Activated CD4-positive, alpha-beta T cell treated with anti-CD3 and anti-CD28 coated beads for 36 hours (primary cell): ENCODE measurements at places on chromosomes 11 and 22. TPM values are rescaled to one million over a fixed set of nuclear protein-coding genes. Genes with fewer than 3 reads are reported as not detected.
A peak's percentile ranks its signal among the peaks of the same experiment; 100 is the strongest.

- no peak overlapping the region for H3K27ac ChIP-seq
- peaks cover 55% of the 10 kb centered on the region for H3K4me1 ChIP-seq
- peaks cover 13% of the 10 kb centered on the region for H3K36me3 ChIP-seq
- no peak overlapping the region for H3K4me3 ChIP-seq
- H3K27me3 ChIP-seq: no peaks in the 10 kb centered on the region
These were observed 82.3 kb downstream of the PTPRJ start for GRCh38 chr11:48062649-48063048.

GRCh38 chr11:41175304-41175972, 284.0 kb downstream of the LRRC4C start:
- no peaks in the 10 kb centered on the region for H3K4me1 ChIP-seq
- H3K27ac ChIP-seq: no peak overlapping the region
- no peaks in the 10 kb centered on the region for H3K36me3 ChIP-seq
- H3K4me3 ChIP-seq: no peak overlapping the region
- no peak for DNase-seq

- DNase-seq: no peak
- H3K4me1 ChIP-seq: no peaks in the 10 kb centered on the region
- H3K4me3 ChIP-seq: no peak overlapping the region
- no peak overlapping the region for H3K27ac ChIP-seq
These were observed 542.5 kb upstream of the LARGE1 start for GRCh38 chr22:34462795-34463194.

- H3K4me3 ChIP-seq: peak overlapping the region; percentile 78
- peaks cover 5% of the 10 kb centered on the region for H3K36me3 ChIP-seq
- no peaks in the 10 kb centered on the region for H3K27me3 ChIP-seq
- H3K4me1 ChIP-seq: peaks cover 36% of the 10 kb centered on the region
These were observed 483 bp upstream of the HYLS1 start for GRCh38 chr11:125886997-125887372.

DNA sequence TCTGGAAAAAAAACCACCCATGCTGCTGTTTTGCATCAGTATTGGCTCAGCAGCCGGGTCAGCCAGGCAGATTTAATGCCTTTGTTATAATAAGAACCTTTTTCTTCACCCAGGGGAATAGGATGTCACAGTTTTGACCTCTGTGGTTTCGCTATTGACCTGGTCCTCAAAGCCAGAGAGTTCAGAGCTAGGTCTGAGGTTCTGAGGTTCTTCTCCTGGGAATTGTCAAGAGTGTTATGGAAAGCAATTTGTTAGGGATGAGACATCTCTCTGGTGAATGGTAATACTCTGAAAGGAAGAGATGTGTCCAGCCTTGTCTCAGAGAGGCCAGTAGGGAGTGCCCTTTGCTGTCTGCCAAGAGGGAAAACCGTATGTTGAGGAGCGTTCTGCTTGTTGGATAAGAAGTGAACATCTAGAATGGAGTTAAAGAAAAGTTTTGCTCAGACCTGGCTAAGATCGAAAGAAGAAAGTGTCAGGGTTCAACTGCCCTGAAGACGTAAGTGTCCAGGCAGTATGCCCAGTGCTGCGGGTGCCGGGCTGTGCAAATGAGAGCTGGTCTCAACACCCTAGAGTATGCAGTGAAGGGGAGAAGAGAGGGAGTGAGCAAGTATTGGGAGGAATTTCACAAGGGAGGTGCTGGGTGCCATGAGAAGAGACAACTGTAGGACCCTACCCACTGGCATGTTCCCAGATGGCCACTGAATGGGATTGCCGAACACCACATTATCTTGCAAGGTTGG, 150.9 kb upstream of the TTC12 start:
- H3K36me3 ChIP-seq: no peaks in the 10 kb centered on the region
- no peak overlapping the region for H3K4me3 ChIP-seq
- no peak overlapping the region for H3K27ac ChIP-seq
- DNase-seq: no peak
- no peaks in the 10 kb centered on the region for H3K4me1 ChIP-seq

DNA sequence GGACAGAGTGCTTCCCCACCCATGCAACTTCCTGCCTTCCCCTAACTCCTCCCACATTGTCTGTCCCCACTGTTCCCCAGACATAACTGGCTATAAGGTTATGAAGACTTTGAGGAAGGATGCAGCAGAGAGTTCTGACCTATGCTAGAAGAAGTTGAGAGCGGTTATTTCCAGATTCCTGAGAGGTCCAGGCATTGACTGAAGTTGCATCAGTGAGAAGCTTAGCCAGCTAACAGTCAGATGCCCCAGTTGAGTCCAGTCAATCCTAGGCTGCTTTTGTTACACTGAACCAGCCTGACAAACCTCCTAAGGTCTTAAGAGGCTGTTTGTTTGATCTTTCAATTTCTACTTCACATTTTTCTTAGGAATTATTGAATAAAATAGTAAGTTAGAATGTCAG, 937.9 kb upstream of the CCDC90B start:
- no peak overlapping the region for H3K27ac ChIP-seq
- no peaks in the 10 kb centered on the region for H3K36me3 ChIP-seq
- no peak overlapping the region for H3K4me3 ChIP-seq
- DNase-seq: no peak

GRCh38 chr22:20436768-20437612, 635 bp downstream of the SCARF2 start:
- peaks cover 2% of the 10 kb centered on the region for H3K36me3 ChIP-seq
- peaks cover 41% of the 10 kb centered on the region for H3K27me3 ChIP-seq
- peak overlapping the region; percentile 55 for H3K4me3 ChIP-seq
- peaks cover 13% of the 10 kb centered on the region for H3K4me1 ChIP-seq
- no peak overlapping the region for H3K27ac ChIP-seq
- peak; percentile 38 for DNase-seq

DNA sequence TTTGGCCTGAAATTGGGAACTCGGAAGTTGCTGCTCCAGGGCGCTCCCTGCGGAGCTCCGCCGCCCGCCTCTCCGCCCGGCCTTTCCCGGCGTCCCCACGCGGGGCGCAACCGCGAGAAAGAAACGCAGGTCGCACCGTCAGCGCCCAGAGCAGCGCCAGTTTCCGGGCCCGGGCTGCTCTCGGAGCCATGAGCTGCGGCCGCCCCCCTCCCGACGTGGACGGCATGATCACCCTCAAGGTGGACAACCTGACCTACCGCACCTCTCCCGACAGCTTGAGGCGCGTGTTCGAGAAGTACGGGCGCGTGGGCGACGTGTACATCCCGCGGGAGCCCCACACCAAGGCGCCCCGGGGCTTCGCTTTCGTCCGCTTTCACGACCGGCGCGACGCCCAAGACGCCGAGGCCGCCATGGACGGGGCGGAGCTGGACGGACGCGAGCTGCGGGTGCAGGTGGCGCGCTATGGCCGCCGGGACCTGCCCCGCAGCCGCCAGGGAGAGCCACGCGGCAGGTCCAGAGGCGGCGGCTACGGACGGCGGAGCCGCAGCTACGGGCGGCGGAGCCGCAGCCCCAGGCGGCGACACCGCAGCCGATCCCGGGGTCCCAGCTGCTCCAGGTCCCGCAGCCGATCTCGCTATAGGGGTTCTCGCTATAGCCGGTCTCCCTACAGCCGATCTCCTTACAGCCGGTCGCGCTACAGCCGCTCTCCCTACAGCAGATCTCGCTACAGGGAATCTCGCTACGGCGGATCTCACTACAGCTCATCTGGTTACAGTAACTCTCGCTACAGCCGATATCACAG, 521 bp downstream of the SRSF8 start:
- H3K36me3 ChIP-seq: peaks cover 14% of the 10 kb centered on the region
- H3K4me3 ChIP-seq: peak overlapping the region; percentile 97
- peak overlapping the region; percentile 92 for H3K27ac ChIP-seq
- peaks cover 2% of the 10 kb centered on the region for H3K27me3 ChIP-seq

DNA sequence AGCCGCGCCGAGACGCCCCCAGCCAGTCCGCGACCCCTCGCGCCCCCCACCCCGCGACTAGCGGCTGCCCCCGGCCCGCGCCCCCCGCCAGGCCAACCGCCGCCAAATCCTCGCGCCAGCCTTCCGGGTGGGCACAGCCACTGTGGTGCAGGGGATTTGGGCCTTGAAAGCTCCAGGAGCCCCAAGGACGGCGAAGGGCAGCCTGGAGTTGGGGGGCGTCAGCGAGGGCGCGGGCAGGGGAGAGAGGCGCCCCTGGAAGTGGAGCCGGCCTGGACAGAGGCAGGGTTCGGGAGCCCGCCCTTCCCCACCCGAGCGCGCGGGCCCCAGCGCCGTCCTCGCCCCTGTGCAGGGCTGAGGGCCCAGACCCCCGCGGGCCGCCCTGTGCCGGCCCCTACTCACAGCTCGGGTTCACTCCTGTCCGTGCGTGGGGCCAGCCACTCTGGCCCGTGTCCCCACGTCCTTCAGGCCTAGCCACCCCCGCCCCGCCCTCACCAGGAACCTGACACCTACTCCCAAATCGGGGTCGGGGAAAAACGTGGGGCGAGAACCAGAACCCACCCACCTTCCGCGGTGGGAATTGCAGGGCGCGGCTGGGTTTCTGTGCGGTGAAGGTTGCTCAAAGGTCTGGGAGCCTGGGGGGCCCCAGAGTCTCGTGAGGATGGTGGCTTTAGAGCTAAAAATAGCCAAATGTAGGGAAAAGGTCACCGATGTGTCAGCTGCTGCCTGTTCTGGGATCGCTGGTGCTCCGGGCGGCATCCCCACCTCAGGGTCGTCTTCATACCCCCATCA, at the start of gene CPT1B:
Gene CPT1B (minus strand): TSS at position 441 of the 789 bp plus-strand sequence. CDS start 512 bp downstream, outside the sequence.
- H3K4me1 ChIP-seq: peaks cover 18% of the 10 kb centered on the region
- no peaks in the 10 kb centered on the region for H3K27me3 ChIP-seq
- DNase-seq: no peak
- no peak within 1 kb of the TSS for H3K4me3 ChIP-seq

DNA sequence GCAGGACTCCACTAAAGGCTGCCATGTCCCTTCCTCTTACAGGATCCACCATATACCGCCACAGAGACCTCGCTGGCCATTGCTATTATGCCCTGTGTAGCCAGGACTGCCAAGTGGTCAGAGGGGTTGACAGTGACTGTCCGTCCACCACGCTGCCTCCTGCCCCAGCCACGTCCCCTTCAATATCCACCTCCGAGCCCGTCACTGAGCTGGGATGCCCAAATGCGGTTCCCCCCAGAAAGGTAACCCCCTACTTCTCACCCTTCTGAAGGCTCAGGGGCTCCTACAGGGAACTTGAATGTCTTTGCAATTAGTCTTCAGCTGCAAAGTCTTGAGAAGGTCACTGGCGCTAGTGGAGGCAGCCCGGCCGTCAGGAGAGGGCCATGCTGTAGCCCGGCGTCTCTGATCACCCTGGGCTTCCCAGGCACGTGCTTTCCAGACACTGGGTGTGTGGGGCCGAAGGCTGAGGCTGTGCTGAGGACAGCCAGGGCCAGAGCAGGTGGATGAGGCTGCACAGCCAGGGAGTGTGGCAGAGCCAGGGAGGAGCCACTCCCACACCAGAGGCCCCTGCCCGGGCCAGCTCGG, 30.0 kb upstream of the MUC5B start:
- no peaks in the 10 kb centered on the region for H3K27me3 ChIP-seq
- no peak overlapping the region for H3K4me3 ChIP-seq
- H3K4me1 ChIP-seq: no peaks in the 10 kb centered on the region
- no peaks in the 10 kb centered on the region for H3K36me3 ChIP-seq

- H3K27ac ChIP-seq: no peak overlapping the region
- no peaks in the 10 kb centered on the region for H3K4me1 ChIP-seq
- no peaks in the 10 kb centered on the region for H3K27me3 ChIP-seq
- H3K4me3 ChIP-seq: no peak overlapping the region
- no peaks in the 10 kb centered on the region for H3K36me3 ChIP-seq
- no peak for DNase-seq
These were observed 154.3 kb downstream of the NXPE2 start for GRCh38 chr11:114832532-114833125.

GRCh38 chr11:117887431-117888138, 11.1 kb upstream of the FXYD6 start:
- no peaks in the 10 kb centered on the region for H3K27me3 ChIP-seq
- H3K4me3 ChIP-seq: no peak overlapping the region
- no peaks in the 10 kb centered on the region for H3K36me3 ChIP-seq

DNA sequence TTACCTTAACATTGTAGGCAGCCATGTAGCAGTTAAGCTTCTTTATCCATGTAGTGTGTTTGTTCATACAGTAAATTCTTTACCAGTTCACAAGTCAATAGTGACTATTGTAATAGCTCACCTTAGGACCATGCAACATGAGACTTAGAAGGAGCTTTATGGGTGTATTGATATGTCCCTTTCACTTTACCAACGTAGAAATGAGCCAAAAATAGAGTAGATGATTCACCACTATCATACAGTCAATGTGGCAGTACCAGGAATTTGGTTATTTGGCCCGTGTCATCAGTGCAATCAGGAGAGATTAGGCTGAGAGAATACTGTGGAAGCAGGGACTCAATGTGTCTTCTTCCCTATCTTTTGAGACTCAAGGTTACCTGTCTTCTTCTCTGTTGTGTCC, 4.7 kb downstream of the ZDHHC13 start:
- H3K36me3 ChIP-seq: peaks cover 46% of the 10 kb centered on the region
- H3K27me3 ChIP-seq: no peaks in the 10 kb centered on the region
- peak overlapping the region; percentile 55 for H3K27ac ChIP-seq
- peaks cover 55% of the 10 kb centered on the region for H3K4me1 ChIP-seq
- DNase-seq: no peak
- no peak overlapping the region for H3K4me3 ChIP-seq

DNA sequence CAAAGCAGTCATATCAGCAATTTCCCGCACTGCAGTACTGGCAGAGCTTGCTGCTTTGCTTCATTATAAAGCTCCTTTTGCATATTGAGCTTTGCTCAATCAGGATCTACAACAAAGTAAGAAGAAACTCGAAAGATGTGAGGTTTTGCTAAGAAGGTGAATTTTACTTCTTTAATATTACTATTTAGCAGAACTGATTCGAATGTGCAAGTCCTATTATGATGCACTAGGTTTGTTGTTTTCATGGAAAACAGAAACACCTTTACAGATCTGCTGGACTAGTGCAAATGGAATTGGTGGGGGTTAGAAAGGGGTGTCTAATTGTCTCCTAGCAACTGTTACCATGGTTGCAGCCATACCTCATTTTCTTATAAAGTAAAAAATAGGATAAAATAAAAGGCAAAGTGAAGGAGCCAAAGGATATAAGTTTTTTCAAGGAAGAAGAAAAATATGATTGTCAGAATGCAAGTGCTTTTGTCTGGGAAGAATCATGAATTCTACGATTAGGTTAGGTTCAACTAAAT, 153.2 kb downstream of the MSANTD4 start:
- H3K36me3 ChIP-seq: no peaks in the 10 kb centered on the region
- no peaks in the 10 kb centered on the region for H3K27me3 ChIP-seq
- no peak overlapping the region for H3K4me3 ChIP-seq
- H3K27ac ChIP-seq: no peak overlapping the region

GRCh38 chr11:86706338-86707131, 34.1 kb upstream of the ME3 start:
- peaks cover 18% of the 10 kb centered on the region for H3K27me3 ChIP-seq
- DNase-seq: no peak
- no peaks in the 10 kb centered on the region for H3K4me1 ChIP-seq
- no peaks in the 10 kb centered on the region for H3K36me3 ChIP-seq
- no peak overlapping the region for H3K4me3 ChIP-seq

DNA sequence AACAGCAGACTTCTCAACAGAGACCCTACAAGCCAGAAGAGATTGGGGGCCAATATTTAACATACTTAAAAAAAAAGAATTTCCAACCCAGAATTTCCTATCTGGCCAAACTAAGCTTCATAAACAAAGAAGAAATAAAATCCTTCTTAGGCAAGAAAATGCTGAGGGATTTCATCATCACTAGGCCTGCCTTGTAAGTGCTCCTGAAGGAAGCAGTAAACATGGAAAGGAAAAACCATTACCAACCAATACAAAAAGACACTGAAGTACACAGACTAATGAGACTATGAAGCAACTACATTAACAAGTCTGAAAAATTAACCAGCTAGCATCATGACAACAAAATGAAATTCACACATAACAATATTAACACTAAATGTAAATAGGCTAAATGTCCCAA, 947.9 kb upstream of the CHORDC1 start:
- no peak overlapping the region for H3K27ac ChIP-seq
- H3K36me3 ChIP-seq: no peaks in the 10 kb centered on the region
- no peak overlapping the region for H3K4me3 ChIP-seq
- no peaks in the 10 kb centered on the region for H3K27me3 ChIP-seq

The FERMT3 gene
- total RNA-seq: 182 TPM

The ZNF215 gene
- total RNA-seq: 3.6 TPM

The ENTHD1 gene
- 0.70 TPM for total RNA-seq

The RFPL3 gene
- total RNA-seq: not detected

The KCNJ1 gene
- total RNA-seq: not detected

The GDPD4 gene
- not detected for total RNA-seq

The APOBEC3F gene
- total RNA-seq: 24.5 TPM
